ENCODE measurements at places on chromosomes 4 and X.
A peak's percentile ranks its signal among the peaks of the same experiment; 100 is the strongest.

DNA sequence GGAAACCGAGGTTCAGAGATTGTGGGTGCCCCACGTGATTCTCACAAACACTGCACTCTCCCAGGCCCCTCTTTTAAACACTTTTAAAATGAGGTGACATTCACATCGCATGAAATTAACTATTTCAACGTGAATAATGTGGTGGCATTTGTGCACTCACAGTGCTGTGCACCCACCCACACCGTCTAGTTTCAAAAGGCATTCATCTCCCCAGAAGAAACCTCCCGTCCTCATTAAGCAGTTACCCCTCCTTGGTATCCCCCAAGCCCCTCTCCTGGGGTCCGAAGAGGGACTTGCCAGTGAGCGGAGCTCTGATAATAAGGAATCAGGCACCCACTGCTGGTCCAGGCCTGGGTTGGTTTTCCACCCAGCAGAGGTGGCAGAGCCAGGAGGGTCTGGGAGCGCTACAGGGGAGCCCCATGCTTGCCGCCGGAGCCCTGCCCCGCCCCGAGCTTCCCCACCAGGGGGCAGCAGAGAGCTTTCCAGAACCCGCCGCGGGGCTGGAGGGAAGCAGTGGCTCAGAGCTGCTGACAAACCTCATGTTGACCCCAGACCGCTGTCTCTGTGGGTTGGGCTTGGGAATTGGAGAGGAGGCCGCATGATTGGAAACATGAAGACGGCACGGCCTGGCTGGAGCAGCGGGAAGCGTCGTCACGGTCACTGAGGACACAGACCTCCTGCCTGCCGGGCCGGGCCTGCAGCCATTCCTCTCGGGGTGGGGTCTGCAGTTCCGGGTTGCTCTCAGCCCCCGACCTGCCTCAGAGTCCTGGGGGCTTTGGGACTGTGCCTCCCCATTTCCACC, 27.5 kb upstream of the HTRA3 start:
- DNase-seq = peak; percentile 95

GRCh38 chr4:55303760-55304165, 42.3 kb upstream of the SRD5A3 start:
- no peak for DNase-seq

DNA sequence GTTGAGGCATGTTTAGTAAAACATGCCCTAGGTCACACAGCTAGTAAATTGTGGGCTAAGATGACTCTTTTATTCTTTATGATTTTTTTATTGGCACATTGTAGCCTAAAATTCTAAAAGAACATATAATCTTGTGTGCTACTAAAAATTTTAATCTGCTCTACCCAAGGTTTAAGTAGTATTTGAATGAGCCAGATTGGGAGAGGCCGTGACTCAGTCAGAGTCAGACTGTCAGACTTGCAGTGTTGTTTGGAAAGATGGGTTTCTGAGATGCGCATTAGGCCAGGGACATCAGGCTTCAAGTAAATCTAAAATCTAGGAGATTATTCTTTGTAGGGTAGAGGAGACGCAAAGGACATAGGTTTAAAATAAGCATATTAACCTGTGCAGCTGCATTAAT, 30.7 kb upstream of the TMPRSS11E start:
- DNase-seq = no peak

DNA sequence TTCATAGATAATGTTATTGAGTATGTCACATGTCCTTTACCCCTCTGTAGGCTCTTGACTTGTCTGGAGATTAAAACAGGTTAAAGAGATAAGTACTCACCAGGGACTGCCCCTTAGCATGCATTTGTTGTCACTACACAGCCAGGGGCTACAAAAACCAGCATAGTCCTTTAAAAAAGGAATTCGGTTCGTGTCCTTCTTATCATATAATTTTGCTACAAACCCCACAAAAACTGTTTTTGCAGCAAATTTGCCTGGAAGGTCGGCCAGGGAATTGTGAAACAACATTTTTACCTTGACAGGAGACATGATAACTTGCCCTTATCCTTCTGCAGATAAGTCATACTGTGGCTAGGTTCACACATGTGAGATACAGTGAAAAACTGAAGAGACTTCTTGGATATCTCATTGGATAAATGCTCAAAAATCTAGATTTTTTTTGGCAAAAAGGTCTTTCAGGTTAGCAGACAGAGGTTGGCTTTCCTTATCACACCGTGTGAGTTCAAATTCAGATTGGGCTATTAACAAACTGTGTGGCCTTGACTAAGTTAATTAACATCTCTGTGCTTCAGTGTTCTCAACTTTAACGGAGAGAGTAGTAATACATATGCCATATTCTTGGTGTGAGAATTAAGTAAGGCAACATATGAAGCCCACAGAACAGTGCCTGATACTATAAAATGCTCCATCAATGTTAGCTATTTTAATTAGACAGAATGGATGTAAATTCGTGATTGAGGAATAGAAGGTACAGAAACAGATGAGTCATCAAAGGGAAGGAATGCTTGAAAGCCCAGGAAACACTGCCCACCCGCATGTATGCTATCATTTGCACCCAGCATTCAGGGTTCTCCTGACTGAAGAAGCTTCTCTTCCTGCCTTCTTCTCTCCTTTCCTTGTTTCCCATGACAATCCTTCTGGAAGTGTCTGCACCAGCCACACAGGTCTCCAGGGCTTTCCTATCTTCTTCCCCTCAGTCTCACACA, 30.0 kb downstream of the FAM9C start:
- no peak for DNase-seq

GRCh38 chrX:49167740-49168108, 4.0 kb upstream of the PLP2 start:
- no peak for DNase-seq

DNA sequence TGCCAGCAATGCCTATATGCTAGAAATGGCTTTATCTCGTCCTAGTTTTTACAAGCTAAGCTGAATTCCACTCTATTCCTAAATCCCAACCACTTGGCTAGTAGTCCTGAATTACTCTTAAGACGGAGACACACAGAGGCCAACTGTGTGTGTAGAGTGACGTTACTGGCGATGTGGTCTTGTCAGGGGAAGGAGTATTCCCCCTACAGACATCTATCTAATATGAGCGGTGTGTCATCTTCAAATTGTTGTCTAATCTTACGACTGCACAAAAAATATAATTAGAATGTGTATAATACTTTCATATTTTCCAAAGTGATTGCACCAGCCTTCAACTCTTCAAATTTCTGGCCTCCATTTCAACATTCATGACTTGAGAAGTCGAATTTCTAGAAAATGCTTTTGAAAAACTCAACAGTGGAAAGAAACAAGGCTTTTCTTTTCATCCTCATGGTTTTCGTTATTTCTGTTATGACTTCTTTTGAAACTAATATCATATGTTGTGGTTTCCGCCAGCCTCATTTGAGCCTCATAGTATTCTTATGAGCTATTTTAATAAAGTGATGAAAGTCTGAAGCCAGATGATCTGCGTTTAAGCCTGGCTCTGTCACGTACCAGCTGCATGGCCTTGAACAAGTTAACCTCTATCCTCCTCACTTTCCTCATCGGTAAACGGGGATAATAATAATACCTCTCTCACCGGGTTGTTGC, 132.3 kb downstream of the SOWAHB start:
- no peak for DNase-seq

DNA sequence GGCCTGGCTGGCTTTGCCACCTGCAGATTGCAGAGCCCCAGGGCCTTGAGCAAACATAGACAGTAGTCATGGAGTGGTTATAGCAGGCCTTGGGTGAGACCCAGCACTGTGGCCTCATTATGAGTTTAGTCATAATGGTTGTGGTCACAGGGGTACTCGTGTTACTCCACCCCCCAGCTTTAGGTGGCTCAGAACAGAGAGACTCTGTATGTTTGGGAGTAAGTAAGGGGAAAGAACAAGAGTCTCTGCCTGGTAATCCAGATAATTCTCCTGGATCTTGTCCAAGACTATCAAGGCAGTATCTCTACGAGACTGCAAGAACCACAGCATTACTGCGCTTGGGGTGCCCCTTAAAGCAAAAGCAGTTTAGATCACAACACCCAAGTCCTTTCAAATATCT, 62.3 kb upstream of the SCRG1 start:
- DNase-seq = no peak

- DNase-seq = no peak
These were observed 46.1 kb downstream of the LAS1L start for GRCh38 chrX:65488495-65488894.

GRCh38 chr4:41012293-41012692, 202.0 kb downstream of the APBB2 start:
- no peak for DNase-seq

- DNase-seq = no peak
These were observed 408.9 kb upstream of the CTSO start for GRCh38 chr4:156362581-156362980.

GRCh38 chr4:181821039-181822004, 421.9 kb upstream of the TENM3 start:
- no peak for DNase-seq

Data from posterior cingulate gyrus (tissue), 11 donors.